SW480 (cell line): ENCODE measurements at places on chromosomes 2 and 18.
A peak's percentile ranks its signal among the peaks of the same experiment; 100 is the strongest.

- DNase-seq, result no peak
Measured at GRCh38 chr2:165594231-165594934, 124.9 kb downstream of the CSRNP3 start.

DNA sequence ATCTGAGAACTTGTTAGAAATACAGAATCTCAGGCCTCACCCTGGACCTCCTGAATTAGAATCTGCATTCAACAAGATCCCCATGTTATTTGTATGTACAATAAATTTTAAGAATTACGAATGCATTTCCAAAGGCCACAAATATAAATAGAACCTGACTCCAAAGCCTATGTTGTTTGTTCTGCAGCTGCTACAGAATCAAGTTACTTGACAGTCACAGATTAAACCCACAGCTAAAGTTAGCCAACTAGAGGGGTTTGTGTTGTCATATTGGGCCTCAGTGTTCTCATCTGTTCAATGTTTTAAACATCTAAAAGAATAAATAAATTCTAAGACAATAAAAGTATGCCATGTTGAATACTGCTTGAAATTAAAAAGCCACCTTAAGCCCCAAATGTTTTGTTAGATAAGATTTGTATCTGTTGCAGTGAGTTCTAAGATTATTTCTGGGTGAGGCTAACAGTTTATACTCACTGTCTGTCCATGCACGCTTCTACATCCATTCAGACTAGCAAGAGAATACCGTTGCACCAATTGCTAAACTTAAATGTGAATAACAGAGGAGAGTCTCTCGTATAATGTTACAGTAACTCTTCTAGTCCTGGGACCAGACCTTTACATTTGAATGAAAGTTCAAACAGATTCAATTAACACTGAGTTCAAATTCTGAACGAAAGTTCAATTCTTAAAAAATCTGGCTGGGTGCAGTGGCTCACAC lies 200.4 kb downstream of the MEMO1 start:
- no peak for DNase-seq

DNA sequence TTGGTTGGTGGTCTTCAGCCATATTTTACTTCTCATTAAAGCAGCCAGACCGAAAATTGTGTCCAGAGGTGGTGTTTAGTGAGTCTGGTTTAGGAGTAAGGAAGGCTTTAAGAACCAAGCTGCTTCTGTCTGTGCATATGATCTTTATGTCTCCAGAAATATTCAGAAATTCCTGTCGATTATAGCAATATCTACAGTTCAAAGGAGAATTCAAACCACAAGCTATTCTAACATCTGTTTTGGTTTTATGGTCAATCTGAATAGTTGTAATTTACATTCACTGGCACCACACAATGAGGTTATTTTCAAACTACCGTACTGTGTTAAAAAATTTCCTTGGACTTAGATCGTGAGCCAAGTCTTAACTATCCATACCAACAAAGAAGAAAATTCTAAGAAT lies 11.3 kb downstream of the UPP2 start:
- DNase-seq, result no peak

DNA sequence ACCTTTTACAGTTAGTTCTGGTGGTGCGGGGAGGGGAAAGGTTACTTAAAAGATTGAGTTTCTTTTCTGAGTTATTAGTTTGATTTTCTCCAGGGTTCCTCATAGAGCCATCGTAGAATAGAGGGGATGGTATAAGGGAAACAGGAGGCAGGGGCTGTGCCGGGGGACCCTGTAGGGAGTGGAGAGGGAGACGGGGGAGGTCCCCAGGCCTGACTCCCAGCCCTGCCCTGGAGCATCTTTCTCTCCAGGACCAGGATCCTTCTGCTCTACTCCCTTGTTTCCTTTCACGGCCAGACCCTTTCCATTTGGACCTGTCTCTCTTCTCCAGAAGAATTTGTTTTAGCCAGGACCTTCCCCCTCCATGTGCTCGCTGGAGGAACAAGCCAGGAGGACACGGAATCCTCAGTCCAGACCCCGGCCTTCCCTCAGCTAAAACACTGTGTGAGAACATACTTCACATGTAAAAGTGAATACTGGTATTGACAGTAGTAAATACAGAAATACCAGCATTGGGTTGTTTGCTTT lies 35.4 kb downstream of the DGKD start:
- no peak for DNase-seq

DNA sequence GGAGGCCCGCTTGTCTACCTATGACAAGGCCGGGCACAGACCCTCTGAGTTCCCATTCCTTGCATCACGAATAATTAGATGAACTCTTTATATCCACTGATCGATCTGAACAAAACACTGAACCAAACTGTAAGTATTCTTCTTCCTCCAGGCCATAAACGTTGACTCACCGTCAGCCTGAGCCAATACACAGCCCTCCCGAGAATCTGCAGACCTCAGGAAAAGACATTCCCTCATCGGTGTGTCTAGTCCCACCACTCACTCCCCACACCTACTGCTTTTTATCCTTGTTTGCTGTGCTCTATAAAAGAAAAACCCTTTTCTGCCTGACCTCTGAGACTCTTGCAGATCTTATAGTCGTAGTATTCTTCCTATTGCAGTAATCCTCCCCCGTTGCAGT lies 41.0 kb downstream of the TMEM87B start:
- no peak for DNase-seq

- no peak for DNase-seq
Measured at GRCh38 chr2:241261628-241262027, 53.8 kb downstream of the HDLBP start.

DNA sequence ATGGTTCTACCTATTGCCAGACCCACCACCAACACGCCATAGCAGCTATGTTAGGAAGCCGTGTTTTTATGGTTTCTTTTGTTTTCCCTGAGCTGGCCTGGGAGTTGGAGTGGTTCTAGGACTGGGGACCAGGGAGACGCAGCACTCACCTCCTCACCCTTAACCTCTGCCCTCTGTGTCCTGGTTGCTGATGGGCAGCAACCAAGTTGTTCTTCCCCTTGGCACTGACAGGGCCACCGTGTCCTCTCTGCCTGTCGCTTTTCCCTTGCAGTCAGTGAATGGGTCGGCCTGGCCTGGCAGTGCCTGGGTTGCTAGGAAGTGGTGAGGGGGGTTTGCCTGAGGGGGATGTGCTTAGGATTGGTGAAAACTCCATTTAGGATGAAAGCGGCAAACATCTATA lies 197.1 kb upstream of the GATA6 start:
- DNase-seq, result no peak

DNA sequence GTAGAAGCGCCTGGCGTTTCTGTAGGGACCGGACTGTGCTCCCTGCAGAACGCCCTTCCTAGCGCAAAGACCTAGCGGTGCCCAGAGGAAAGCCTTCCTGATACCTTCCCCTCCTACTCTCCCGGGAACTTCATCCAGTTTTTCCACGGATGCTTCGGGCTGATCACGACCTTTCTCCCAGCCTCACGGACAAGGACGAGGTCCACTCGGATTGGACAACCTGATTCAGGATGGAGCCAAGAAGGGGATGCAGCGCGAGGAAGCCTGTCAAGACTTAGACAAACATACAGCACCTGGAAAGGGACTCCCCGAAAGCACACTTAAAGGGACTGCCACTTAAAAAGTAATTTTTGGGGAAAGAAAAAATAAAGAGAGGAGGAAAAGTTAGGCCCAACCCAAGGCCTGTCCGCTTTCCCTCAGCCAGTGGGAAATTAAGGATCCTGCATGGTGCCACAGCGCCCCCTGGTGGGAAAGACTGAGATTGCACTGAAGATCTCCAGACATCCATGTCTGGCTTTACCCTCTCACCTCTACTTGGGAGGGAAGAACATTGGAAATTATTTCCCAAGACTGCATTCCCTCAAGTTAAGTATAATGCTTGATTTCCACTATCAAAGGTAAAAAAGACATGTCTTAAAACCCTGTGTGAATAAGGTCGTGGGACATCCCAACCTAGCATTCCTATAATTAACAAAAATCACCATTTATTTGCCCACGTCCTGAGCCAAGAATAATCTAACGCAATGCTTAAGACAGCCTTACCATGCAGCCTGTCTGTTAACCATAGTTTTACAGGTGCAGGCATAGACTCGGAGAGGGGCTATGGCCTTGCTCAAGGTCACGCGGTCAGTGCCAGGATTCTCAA lies 13.4 kb upstream of the COPS8 start:
- peak; percentile 26 for DNase-seq

- DNase-seq, result no peak
Measured at GRCh38 chr18:47777626-47778025, 152.8 kb downstream of the SMAD2 start.

DNA sequence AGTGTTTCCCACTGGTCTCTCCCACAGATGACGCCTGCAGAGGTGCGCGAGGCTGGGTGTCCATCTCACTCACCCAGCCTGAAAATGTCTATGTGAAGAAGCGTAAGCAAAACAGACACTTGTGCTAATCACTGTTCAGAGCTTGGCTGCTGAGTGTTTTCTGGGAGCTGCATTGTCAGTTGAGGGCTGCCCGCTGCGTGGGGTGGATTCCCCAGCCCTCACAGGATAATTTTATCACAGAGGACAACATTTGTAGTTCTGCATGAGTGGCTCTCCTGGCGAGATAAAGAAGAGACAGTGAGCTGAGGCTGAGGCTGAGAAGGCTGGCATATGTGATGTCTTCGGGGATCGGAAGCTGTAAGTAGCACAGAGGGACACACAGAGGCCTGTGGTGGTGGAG lies 16.2 kb upstream of the CAPN13 start:
- no peak for DNase-seq

DNA sequence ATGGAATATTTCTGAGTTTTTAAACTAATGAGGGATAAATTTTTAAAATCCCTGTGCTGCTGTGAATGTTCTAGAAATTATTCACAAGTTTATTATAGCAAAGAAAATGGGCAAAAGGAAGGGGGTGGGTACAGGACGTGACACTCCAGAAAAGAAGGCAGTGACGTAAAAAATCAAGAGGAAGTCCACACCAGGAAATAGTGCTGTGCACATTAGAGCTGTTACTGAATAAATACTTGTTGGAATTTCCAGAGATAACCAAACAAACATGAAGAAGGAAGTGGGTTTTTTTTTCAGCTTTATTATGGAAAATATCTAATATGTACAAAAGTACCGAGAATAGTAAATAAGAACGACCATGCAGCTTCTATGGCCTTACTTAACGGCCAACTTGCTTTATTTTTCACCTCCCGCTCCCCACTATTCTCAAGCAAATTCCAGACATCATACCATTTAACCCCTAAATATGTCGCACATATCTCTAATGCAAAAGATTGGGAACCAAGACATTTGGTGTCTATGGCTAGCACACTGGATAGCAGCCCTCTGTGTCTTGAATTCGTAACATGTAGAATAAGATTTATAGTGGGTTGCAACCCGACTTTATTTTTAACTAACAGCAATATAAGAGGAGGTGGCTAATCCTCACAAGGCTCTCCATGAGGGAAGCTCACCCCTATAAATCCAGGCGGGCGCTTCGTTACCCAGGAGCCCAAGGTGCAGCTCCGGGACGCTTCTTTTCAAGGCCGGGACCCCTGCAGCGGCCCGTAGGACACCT lies 580 bp upstream of the NDUFV2 start:
- peak; percentile 44 for DNase-seq

DNA sequence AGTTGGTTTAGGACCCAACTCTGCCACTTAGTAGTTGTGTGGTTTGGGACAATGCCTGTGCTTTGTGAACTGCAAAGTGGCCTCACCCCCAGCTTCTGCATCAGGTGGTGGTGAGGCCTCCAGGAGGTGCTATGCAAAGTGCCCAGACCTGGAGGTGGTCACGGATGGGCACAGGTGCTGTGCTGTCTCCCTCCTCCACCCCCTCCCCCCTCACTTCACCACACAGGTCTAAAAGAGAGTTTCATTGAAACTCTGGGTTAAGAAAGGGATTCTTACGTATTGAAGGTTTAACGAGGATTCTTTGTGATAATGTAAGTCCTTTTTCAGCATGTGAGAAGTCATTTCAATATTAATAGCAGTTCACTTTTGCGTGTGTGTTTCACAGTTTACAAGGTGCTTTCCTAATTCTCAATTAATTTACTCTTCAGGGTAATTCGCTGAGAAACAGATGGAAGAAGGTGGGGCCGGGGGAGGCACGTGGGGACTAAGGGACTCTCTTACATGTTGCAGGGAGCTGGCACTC lies 369.9 kb downstream of the LPIN1 start:
- no peak for DNase-seq

DNA sequence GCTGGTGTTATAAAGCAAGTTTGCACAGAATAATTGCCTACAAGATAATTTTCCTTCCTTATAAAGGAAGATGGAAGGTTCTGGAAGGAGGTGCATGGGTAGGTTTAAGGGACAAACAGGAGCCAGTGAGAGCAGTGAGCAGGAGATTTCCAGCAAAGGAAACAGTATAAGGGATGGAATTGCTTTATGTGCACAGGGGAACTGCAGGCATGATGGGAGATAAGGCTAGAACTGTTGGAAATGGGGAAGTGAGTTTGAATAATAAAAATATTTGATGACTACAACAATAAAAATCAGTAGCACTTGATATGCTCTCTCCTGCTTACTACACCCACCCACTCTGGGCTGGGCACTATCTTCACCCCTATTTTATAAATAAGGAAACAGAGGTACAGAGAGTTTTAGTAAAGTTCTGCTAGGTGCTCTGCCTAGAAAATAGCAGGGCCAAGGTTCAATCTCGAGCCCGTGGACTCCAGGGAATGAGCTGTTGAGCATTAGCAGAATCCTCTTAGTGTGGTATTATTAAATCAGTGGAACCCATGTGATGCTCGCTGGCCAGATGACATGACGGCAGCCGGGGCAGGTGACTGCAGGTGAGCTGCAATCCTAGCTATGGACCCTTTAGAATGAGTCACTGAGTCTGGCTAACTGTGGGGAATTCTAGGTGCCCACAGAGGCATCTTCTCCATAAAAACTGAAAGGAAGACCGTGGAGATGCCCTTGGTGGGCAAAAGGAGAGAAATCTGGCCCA lies 302.5 kb downstream of the PIEZO2 start:
- no peak for DNase-seq

DNA sequence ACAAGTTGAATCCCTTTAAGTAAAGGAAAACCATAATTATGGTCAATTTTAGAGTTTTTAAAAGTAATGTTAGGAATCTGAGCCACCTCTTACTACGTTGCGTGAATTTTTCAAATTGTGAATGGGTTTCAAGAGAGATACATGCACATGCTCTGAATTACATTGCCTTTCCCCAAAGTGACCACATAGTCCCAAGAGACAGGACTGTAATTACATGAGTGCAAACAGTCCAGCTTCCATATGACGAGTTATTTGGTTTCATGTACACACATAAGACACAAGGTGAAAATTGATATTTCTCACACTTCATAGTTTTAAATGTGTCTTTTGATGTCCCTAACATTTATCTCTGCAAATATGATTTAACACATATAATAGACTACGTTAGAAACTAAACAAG lies 850.8 kb downstream of the LRP1B start:
- no peak for DNase-seq

GRCh38 chr2:64568836-64569235 lies 44.7 kb downstream of the AFTPH start:
- DNase-seq, result no peak
